ENCODE measurements at places on chromosomes 1 and 21. TPM values are rescaled to one million over a fixed set of nuclear protein-coding genes. Genes with fewer than 3 reads are reported as not detected.

Gene ZNF593
- total RNA-seq: 31.1 TPM

Gene FCRLA
- total RNA-seq: not detected

Gene PTPRU
- 0.13 TPM for total RNA-seq

- no peak for DNase-seq
- no peaks in the 10 kb centered on the region for H3K4me1 ChIP-seq
- no peak overlapping the region for H3K4me3 ChIP-seq
- H3K27me3 ChIP-seq: peaks cover 12% of the 10 kb centered on the region
- H3K36me3 ChIP-seq: no peaks in the 10 kb centered on the region
These were observed 14.8 kb upstream of the CASQ2 start for GRCh38 chr1:115783311-115783710.

- H3K4me3 ChIP-seq: no peak overlapping the region
- DNase-seq: no peak
- H3K36me3 ChIP-seq: no peaks in the 10 kb centered on the region
These were observed 204.6 kb downstream of the GABPA start for GRCh38 chr21:25939396-25939761.

GRCh38 chr1:51799372-51799771 lies 79.2 kb downstream of the NRDC start:
- no peak overlapping the region for H3K27ac ChIP-seq
- no peaks in the 10 kb centered on the region for H3K27me3 ChIP-seq
- H3K4me1 ChIP-seq: no peaks in the 10 kb centered on the region
- no peak overlapping the region for H3K4me3 ChIP-seq
- no peak for DNase-seq

GRCh38 chr1:242435200-242435599 lies 89.3 kb downstream of the PLD5 start:
- no peak overlapping the region for H3K4me3 ChIP-seq
- DNase-seq: no peak
- no peak overlapping the region for H3K27ac ChIP-seq
- H3K27me3 ChIP-seq: no peaks in the 10 kb centered on the region

- peak; percentile 79 for DNase-seq
- H3K27me3 ChIP-seq: peaks cover 55% of the 10 kb centered on the region
- H3K4me1 ChIP-seq: peaks cover 18% of the 10 kb centered on the region
These were observed at the start of gene SLC45A1 for GRCh38 chr1:8317647-8318381. Gene SLC45A1 (plus strand): TSS chr1:8318114. CDS start chr1:8324330, 6,216 bp downstream.

DNA sequence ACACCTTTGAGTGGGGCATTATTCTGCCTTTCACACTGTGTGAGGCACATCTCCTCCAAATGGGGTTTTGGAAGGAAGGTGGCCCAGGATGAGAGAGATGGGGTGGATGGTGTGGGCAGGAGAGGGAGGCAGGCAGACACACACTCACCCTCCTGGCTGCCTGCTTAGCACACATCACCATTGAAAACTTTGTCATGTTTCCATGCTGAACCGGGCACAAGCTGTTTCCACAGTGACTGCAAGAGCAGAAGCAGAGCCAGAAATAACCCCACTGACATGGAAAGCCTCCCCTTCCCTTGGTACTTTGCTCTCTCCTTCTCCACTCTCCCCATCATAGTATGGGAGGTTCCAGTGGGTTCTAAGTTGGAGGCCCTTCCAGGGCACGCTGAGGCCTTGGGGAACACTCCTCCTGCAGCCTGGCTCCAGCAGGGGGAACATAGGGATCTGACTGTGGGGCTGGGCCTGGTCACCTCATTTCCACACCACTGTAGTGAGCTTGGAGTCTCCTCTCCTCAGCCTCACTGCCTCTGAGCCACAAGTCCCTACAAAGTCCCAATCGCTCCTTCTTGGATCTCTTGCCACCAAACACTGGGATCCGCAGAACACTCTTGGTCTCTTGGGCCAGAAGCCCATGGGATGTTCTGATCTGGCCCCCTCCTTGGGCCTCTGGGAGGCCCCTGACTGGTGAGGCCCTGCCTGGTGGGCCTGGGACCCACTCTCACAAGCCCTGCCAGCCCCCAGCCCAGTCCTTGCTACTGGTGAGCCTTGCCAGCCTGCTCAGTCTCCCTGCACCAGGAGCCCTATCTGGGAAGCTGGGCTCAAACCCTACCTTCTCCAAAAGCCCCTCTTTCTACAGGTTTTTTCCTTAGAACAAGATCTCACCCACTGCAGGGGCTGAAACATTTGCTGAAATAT lies 163.0 kb upstream of the EDN2 start:
- H3K36me3 ChIP-seq: peaks cover 7% of the 10 kb centered on the region
- no peaks in the 10 kb centered on the region for H3K27me3 ChIP-seq
- peak overlapping the region; percentile 23 for H3K27ac ChIP-seq
- DNase-seq: no peak
- H3K4me3 ChIP-seq: no peak overlapping the region
- peaks cover 22% of the 10 kb centered on the region for H3K4me1 ChIP-seq

All from activated CD8-positive, alpha-beta T cell treated with anti-CD3 and anti-CD28 coated beads, Interleukin-2, amount 10 ng/mL, durations not matched to agents 7 days and 5 days (primary cell).